ENCODE measurements at places on chromosomes 1 and 21.

DNA sequence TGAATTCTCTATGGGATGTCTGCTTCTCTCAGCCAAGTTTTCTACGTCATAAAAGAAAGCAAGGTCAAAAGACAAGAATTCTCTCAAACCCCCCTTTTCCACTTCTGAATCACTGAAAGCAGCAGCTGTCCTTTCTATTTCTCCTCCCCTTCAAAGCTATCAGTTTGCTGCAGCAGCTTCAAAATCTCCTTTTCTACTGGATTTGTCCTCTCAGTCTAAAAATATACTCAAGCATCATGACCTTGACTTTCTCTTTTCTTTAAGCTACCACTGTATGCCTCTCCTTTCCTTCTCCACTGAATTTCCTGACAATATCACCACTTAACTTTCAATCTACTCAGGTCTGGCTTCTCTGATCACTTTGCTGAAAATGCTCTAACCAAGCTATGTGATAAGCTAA is 1.9 kb downstream of the WDR64 start:
- no peak for DNase-seq

DNA sequence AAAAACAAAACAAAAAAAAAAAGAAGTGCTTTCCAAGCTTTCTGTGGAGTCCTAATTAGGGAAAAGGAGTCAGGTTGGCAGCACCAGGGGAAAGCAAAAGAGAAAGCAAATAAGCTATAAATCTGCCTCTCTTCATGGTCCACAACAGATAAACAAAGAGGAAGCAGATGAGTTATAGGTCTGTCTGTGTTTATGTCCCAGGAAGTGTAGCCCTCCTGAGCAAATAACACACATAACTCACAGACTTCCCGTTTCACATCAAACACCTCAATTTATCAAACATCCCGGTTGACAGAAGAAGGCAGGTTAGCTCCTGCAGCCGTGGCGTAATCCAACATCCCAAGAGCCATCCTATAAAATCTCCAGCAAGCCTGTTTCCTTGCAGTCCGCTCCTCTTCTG is 5.6 kb upstream of the SLC2A5 start:
- DNase-seq, result no peak

GRCh38 chr1:147243228-147243685 is 773 bp downstream of the CHD1L start:
- DNase-seq, result peak; percentile 52

DNA sequence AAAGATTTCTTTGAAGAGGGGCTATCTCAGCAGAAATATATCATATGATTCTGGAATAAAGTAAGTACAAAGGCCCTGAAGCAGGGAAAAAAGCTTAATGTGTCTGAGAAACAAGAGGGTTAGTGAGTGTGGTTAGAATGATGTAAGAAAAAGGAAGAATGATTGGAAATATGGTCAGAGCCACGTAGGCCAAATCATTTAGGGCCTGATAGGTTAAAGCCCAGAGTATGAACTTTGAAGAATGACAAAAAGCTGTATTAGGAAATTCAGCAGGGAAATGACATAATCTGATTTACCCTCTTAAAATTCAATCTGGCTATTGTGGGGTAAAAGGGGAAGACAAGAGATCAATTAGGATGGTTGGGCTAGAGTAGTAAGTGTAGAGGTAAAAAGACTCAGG is 69.0 kb upstream of the MUTYH start:
- no peak for DNase-seq

GRCh38 chr21:16678429-16679160 is 834.2 kb upstream of the CXADR start:
- no peak for DNase-seq

- no peak for DNase-seq
Observed at GRCh38 chr1:64765826-64766225, 21.0 kb downstream of the RAVER2 start.

- DNase-seq, result no peak
Observed at GRCh38 chr1:153389401-153389800, 1.5 kb downstream of the S100A8 start.

GRCh38 chr1:155880950-155881349 is 21.6 kb downstream of the SYT11 start:
- no peak for DNase-seq

DNA sequence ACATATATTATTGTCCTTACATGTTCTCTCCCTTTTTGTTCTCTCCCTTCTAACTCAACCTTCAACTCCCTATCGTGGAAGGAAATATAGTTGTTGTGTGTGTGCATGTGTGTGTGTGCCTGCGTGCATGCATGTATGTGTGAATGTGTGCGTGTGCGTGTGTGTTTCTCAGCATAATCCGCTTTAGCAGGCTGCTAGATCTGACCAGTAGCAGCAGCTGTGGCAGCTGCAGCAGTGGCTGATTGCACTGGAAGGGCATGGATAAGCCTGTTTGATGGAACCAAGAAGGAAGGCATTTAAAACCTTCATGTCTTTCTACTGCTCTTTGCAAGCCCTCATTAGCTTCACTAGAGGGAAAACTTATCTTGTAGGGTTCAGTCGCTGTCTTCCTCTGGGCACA is 65.6 kb upstream of the IRF2BP2 start:
- DNase-seq, result no peak

GRCh38 chr1:26739329-26739914 is 43.6 kb downstream of the ARID1A start:
- DNase-seq, result no peak

DNA sequence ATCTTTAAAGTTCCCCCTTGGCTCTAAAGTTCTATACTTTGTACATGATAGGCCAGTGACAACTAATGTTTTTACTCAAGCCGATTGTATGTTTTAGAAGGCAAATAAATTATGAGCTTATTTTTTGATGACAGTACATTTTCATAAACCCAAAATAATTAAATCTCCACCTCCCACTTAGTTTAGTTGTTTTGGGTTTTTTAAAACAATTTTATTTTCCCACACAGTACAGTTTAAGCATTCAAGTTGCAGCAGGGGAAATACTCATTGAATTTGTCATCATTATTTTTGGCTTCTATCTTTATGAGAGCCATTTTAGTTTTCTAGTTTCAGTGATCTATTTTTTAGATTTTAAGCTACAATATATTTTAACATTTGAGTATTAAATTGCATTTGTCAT is 93.6 kb downstream of the OLFML2B start:
- no peak for DNase-seq

DNA sequence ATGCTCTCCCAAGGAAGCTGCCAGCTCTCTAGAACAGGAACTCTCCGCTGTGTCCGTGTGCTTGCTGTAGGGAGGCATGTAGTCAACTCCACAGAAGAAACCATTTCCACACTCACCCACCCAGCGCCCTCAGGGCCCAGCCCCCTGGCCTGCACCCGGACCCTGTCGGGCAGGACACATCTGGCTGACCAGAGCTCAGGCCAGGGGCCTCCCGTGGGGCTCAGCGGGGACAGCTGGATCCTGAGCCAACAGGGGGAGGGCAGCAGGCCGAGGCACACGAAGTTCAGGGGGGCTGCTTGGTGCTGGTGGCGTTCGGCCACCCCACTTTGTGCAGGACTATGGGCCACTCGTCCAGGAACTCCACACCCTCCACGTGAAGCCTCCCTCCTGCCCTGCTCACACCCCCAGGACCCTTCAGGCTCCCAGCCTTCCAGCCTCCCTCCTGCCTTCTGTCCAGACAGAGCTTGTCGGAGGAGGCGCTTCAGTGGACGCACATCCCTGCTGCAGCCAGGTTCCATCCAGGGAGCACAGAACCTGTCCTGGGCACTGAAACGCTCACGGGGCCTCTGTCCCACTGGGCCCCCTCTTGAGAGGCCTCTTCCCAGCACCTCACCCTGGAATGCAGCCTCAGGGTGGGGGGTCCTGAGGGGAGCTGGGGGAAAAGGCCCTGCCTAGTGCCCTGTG is 15.0 kb upstream of the FAAP20 start:
- DNase-seq, result no peak

- no peak for DNase-seq
Observed at GRCh38 chr1:45545019-45545493, 5.6 kb upstream of the AKR1A1 start.
